ENCODE measurements at places on chromosomes 5 and 9.

DNA sequence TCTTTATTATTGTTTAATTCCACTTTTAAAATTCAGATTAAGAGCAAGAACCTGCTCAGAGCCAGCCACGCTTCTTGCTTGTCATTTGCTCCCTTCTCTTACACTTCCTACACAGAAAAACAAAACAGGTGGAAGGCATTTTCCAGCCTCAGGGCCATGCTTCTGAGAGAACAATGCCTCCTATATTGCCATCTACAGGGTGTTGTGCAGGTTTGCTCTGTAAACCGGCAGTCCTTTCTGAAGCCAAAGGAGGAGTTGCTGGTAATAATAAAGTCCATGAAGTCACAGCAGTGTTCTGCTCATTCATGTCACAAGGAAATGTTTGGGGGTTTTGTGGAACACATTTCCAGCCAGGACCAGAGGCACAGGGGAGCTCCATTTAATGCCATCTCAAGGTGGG is 16.1 kb upstream of the PRLR start:
- no peak for DNase-seq

GRCh38 chr5:52995095-52995494 is 5.9 kb downstream of the ITGA2 start:
- no peak for DNase-seq

DNA sequence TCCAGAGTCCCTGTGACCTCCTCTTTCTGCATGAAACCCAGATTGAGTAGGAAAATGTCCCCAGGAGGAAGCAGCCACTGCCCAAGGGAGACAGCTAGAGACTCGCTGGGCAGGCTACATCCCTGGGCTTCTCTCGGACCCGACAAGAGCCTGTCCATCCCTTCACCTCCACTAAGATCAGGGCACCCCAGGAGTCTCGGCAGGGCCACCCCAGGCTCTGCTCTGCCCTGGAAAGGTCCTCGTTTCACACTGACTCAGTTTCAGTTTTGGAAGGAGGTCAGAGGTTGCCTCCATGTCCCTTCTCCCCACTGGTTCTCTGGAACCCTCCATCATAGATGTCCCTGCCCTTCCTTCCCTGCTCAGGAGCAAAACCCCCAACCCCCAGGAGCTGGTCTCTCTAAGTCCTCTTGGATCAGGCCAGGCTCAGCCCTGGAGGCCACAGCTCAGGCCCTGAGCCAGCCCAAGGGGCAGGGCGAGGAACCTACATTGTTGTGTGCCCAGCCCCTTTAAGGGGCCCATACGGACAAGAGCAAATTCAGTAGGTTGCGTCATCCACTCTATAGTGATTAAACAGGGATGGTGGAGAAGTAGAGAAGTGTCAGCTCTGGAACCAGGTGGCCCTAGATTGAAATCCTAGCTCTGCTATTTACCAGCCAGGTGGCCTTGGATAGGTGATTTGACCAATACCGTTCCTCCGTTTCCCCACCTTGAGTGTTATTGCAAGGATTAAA is 37.4 kb downstream of the C9orf50 start:
- no peak for DNase-seq

DNA sequence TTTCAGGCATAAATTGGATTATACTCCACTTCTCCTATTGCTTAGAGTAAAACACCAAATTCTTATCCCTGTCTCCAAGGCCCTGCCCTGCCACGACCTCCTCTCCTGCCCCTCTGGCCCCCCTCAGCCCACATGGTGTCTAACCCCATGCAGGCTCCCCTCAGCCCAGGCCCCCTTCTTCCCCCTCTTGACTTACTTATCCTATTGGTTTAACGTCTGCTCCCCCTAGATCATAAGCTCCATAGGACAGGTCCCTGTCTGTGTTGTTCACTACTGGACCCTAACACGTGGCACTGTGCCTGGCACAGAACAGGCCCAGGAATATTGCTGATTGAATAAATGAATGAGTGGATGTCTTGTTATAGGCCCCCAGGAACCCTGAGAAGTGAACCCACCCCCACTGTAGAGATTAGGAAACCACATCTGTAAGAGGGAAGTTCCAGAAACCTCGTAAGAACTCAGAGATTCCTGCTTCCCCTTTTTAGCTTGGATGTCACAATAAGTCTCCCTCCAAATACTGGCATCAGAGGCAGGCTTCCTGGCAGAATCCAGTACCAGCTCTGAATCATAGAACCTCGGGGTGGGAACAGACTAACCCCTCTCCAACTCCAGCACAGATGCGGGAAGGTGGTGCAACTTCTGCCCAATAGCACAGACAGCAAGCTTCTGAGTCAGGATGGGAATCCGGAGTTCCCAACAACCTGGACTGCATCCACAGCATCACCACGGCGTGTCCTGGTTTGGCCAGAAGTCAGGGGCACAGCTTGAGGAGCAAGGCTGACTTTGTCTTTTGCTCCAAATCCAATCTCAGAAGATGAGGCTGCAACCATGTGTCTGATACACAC is 31.5 kb downstream of the HRH2 start:
- peak; percentile 8 for DNase-seq

DNA sequence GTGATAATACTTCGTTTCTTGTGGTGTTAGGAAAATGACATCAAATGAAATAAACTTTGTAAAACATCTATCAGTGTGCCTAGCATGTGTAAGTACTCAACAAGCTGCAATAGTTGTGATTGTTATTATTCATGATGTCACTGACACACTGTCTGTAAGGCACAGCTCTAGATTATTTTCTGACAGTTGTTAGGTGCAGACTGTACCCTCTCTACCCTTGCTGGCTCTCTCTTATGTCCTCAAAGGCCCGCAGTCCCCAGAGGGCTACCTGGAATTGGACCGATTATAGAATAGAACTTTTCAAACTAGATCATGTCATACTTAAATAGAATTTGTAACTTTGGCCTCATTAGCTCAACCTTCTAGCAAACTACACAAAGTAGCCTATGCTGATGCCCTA is 65.9 kb upstream of the VCAN start:
- DNase-seq = no peak

- no peak for DNase-seq
Measured at GRCh38 chr5:172701291-172701656, 60.2 kb downstream of the NEURL1B start.

DNA sequence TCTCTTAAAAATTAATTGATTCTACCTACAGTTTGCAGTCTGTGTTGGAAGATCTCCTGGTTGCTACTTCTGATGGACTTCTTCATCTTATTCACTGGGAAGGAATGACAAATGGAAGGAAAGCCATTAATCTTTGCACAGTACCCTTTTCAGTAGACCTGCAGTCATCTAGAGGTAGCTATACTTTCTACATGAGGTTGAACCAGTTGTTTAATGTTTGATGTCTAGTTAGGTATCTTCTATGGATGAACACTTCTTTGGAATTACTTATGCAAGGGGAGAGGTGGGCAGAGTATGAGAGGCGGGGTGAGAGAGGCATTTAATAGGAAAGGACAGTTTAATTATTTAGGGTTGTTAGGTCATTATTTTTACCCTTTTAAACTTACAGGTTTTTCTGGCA is 91.2 kb downstream of the RIC1 start:
- no peak for DNase-seq

DNA sequence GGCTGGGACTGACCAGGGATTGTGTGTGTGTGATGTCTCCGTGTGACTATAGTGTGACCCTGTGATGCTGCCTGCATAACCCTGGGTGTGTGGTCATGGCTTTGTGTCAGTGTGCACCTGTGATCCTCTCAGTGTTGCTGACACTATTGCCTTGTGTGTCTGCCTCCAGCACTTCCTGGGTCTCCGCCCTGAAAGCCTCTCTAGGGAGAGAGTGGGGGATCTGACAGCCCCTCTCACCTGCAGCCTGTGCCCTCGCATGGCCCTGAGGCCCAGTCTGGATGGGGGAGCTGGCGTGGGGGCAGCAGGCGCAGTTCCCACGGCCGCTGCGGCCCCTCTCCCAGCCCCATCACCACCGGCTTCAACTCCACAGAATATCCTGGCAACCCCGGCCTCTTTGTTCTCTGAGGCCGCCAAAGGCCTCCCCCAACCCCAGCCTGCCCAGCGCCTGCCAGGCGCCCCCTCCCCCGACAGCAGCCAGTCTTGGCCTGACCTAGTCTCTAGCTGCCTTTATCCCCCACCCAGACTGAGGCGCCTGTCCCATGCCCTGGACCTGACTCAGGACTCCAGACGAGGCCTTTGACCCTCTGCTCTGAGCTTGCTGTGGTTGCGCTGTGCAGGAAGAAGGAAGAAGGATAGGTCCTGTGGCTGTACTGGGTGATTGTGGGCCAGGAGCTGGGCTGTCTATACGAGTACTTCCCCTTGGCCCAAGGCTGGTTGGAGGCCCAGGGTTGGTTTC is 38.7 kb downstream of the CXXC5 start:
- no peak for DNase-seq

GRCh38 chr5:157362012-157362411 is 96.1 kb downstream of the CYFIP2 start:
- DNase-seq = peak; percentile 63

DNA sequence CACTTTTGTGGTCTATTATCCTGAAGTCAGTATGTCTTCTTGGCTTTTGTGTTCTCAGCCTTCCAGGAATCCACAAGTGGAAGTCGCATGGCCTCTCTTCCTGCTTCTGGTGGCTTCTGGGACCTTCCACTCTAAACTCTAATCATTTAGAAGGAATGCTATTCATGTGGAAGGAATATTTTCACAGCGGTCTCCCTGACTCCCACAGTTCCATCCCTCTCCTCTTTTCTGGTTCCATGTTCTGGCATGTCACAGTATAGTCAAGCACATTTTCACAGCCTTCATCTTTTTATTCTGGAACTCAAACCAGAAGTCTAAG is 7.3 kb upstream of the RAI14 start:
- peak; percentile 72 for DNase-seq

DNA sequence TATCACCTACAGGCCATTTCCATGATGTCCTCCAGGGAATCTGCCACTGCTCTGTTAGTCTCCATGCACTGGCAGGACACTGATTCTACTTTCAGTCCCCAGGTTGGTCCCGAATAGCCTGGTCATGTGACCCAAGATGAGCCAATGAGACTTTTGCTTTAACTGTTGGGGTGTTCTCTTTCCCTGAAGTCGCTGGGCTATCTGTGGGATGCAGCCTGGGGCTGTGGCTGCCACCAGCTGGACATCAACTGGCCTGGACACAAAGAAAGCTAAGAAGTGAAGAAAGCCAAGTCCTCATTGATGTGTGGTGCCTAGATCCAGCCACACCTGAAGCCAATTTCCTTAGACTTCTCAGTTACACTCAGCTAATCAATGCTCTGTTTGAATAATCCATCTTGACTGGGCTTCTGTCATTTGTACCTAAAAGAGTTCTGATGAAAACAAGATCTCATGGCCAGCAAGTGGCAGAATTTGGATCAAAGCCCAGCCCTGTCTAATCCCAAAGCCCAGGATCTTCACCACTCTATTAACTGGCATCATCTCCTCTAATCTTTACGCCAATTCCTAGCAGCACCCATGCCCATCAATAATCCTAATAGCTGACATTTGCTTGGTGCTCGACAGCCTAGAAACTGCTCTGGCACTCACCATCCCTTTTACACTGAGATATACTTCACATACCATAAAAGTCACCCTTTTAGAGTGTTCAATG is 37.0 kb downstream of the SH3PXD2B start:
- no peak for DNase-seq

GRCh38 chr5:102589661-102590060 is 90.9 kb upstream of the SLCO6A1 start:
- no peak for DNase-seq

Data from fibroblast of skin of right biceps (primary cell).